ENCODE measurements at places on chromosomes 2 and 18. TPM values are rescaled to one million over a fixed set of nuclear protein-coding genes. Genes with fewer than 3 reads are reported as not detected.
A peak's percentile ranks its signal among the peaks of the same experiment; 100 is the strongest.

DNA sequence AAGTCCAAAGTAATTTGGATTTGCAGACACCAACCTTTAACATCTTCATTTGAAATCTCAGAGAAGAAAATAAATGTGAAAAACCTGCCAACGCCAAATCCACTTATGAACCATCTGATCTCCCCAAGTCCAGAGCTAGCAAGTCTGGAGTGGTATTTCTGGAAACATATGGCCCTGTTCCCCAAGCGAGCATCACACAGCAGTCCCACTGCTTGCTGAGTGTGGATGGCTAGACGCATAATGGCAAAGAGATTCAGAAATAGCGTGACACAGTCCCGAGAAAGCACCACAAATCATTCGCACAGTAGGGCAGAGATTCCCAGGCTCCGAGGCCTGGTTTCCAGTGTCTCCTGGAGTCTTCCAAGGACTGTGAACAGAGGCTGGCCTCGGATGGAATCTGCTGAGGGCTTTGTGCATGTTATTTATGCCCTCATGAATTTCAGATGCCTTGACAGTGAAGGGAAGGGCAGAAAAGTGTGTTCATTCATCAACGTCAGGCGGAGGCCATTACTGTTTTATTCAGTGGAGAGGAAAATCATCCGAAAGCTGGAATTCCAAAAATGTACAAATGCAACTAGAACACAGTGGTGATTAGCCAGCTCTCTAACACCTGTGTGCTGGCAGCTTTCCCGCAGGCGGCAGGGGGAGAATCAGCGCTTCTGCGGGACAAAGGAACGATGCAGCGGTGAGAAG, 417.0 kb downstream of the EIPR1 start:
- no peak for DNase-seq

GRCh38 chr2:7190587-7191324, 273.5 kb downstream of the RNF144A start:
- peak; percentile 12 for DNase-seq

BMP10 gene
- not detected for total RNA-seq

DNA sequence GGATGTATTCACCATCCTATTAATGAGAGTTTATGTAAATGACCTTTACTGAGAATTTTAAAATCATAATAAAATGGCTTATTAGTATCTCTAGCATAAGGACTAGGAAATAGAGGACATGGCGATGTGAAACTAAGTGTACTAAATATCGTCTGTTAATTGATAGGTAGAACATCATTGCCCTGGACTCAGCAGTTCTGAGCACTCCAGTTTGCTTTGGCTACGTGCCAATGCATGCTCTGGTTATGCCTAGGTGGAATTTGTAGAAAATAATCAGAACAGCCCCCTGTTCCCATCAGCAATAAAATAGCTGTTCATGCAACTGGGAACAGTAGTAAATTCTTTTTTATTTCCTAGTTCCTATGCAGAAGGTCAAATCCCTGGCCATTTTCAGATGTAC, 247.8 kb downstream of the DOK6 start:
- DNase-seq = no peak

GRCh38 chr18:77119851-77120491, 12.6 kb downstream of the MBP start:
- DNase-seq = peak; percentile 5

- DNase-seq = no peak
Measured at GRCh38 chr2:218244204-218244603, 16.6 kb upstream of the GPBAR1 start.

ATOH8 gene
- not detected for total RNA-seq

KIF5C gene
- 30.8 TPM for total RNA-seq

DNA sequence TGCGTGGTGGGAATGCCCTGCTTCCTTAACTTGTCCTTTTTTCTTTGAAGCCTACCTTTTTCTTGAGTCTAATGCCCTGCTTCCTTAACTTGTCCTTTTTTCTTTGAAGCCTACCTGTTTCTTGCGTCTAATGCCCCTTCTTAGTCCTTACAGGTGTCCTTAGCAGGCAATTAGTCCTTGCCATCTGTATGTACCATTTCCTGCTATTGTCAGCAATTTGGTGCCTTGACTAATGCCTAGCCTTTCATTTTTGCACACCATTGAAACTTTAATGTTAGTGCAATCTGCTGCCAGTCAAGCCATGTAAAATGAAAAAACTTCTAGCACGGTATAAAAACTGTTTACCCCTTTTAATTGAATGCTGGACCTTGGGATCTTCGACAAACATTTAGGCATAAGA, 4.3 kb downstream of the KDM3A start:
- DNase-seq = no peak

DNA sequence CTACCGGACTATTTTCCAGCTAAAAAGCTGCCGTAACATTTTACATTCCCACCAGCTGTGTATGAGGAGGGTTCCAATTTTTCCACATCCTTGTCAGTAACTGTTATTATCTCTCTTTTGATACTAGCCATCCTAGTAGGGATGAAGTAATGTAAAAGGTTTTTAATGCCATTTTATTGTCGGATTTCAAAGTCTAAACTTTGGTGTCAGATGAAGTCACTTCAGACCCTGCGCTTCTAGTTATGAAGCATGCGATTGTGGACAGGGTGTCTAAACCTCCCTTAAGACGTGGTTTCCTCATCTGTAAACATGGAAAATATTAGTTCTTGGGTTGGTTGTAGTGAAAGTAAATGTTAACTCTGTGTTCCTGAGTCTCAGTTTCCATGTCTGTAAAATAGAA, 4.7 kb downstream of the DGKD start:
- DNase-seq = no peak

IL36G gene
- total RNA-seq = not detected

- peak; percentile 11 for DNase-seq
Measured at GRCh38 chr18:58438161-58438957, 190.5 kb downstream of the ALPK2 start.

GRCh38 chr2:74334931-74335333, 8.3 kb downstream of the SLC4A5 start:
- DNase-seq = peak; percentile 81

Data from activated CD4-positive, alpha-beta memory T cell treated with anti-CD3 and anti-CD28 coated beads for 36 hours (primary cell).